Fibroblast of mammary gland (primary cell): ENCODE measurements at places on chromosomes 4 and X.

GRCh38 chrX:153245288-153245731 lies 66.2 kb downstream of the MAGEA1 start:
- DNase-seq, result no peak

DNA sequence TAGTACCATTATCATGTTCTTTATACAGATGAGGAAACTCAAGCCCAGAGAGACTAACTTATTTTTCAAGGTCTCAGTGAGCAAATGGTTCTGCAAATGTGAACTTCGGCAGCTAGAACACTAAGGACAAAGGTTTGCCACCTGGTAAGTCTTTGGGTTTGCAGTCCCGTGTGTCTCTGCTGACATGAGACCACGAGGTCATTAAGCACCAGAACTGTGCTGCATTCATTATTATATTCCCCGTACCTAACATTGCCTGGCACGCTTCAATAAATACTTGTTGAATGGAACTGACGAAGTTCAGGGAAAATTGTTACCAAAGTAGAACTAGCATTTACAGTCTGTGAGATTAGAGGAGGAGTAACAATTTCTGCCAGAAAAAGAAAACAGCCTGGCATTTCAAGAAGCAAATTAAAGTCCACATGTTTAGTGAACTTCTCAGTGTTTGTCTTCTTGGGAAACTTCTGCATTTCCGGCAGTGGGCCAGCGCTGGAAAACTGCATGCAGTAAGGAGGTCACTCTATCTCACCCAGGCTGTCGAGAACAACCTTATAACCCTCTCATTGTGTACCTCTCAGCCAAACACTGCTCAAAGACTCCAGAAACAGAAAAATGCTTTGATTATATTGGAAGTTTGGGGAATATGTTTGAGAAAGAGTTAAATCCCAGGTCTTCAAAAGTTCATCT lies 67.4 kb upstream of the CPEB2 start:
- DNase-seq, result no peak

GRCh38 chrX:154800478-154801210 lies 4.6 kb downstream of the MPP1 start:
- no peak for DNase-seq

GRCh38 chrX:96994093-96994492 lies 110.4 kb downstream of the RPA4 start:
- DNase-seq, result no peak

- DNase-seq, result no peak
Measured at GRCh38 chr4:2722033-2722432, 34.1 kb downstream of the TNIP2 start.

GRCh38 chr4:172411149-172411548 lies 597.9 kb downstream of the GALNTL6 start:
- no peak for DNase-seq

DNA sequence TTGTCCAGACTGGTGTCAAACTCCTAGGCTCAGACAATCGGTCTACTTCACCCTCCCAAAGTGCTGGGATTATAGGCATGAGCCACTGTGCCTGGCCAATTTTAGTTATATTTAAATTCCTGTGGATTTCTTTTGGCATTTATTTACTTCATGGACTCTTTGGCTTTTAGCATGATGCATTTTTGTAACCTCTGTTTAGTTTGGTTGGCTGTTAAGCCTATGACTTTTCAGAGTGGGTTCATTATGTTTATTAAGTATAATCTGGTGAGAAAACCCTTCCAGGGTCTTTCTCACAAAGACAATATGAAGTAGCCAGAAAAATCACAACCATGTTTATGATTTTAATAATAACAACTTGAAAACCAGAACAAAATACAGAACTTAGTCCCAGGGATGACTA lies 49.4 kb downstream of the USP38 start:
- no peak for DNase-seq

GRCh38 chrX:115690511-115691216 lies 129.7 kb downstream of the PLS3 start:
- peak; percentile 85 for DNase-seq

DNA sequence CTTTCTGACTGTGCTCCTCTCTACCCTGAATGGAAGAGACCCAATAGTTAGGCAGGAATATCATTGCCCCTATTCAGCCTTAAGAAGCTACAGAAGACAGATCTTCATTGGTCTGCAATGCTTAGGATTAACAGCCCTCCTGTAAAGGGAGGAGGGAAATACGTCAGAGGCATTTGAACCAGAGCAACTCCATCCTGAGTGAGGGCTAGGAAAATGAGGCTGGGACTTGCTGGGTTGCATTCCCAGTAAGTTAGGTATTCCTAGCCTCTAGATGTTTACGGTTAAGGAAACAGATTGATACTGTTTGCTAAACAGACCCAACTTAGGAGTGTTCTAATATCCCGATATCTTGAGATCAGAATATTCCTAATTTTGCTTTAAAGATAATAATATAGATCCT lies 63.5 kb downstream of the PCDH18 start:
- DNase-seq, result no peak

GRCh38 chrX:107552930-107553329 lies 75.4 kb upstream of the PRPS1 start:
- peak; percentile 25 for DNase-seq

- no peak for DNase-seq
Measured at GRCh38 chr4:112944006-112944405, 105.4 kb upstream of the ANK2 start.

DNA sequence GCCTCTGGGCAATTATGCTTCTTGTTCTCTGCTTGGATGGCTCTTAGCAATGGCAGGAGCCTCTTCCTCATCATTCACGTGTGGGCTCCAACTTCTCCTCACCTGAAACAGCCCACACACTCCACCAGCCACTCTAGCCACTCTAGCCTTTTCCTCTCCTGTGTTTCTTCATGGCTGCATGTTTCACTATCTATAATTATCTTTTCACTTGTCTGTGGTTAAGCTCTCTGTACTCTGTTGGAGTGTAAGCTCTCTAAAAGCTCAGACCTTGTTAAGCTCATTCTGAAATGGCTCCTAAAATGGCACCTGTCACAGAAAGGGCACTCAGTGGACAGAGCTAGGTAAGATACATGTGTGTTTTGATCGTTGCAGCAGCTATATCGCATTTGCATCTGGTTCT lies 80.0 kb downstream of the SH3KBP1 start:
- no peak for DNase-seq

- DNase-seq, result no peak
Measured at GRCh38 chr4:38015886-38016515, 55.8 kb downstream of the PTTG2 start.

DNA sequence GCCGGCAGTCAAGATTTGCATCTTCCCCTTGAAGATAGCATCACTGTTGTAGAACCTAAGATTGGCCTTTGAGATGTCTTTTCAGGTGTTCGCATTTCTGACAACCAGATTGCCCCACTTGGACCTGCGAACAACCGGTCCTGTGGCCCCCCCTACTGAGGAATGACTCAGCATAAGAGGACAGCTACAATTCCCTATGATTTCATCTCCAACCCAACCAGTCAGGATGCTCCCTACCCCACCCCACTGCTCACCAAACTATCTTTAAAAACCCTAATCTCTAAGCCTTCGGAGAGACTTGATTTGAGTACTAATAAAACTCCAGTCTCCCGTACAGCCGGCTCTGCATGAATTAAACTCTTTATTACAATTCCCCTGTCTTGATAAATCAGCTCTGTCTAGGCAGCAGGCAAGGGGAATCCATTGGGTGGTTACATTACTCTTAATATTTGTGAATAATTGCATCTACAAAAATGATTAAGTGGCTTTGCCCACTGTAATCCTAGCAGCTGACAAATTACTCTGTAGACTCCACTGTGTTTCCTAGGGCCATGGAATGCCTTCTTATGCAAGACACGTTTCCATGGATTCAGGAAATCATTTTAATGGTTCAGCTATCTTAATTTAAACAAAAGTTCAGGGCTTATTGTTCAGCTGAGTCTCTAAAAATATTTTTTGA lies 95.4 kb downstream of the GPR143 start:
- no peak for DNase-seq

GRCh38 chr4:112083587-112084347 lies 61.5 kb upstream of the FAM241A start:
- DNase-seq, result peak; percentile 20

DNA sequence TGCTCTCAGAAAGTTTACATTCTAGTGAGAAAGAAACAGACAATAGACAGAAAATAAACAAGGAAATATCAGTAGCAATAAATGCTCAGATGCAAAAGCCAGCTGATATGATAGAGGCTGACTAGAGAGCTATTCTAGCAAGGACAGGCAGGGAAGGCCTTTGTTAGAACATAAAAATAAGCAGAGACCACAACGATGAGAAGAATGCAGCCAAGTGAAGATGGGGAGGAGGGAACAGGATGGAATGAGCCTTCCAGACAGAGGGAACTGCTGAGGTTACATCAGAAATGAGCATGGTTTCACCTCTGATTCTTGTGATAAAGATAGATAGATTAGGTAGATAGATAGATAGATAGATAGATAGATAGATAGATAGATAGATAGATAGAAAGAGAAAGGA lies 7.6 kb upstream of the SOWAHB start:
- no peak for DNase-seq

GRCh38 chr4:6473264-6474052 lies 1.0 kb upstream of the PPP2R2C start:
- no peak for DNase-seq

DNA sequence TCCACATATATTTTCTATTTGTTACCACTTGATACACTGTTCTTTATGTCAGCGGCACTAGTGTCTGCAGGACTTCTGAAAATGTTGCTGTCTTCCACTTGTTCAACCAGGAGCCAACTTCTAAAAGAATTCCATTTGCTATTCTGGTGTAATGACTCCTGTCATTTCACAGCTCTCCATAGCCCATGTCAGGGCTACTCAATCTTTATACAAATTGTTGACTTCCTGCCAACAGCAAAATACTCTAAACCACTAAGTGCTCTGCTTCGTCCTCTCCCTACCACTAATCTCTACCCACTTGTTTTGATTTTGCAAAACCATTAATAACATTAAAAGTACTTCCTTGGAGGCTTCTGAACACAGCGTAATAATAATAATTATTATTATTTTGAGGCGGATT lies 7.2 kb downstream of the CTSO start:
- DNase-seq, result no peak

GRCh38 chrX:12988797-12989196 lies 13.9 kb downstream of the TMSB4X start:
- peak; percentile 63 for DNase-seq

- DNase-seq, result peak; percentile 60
Measured at GRCh38 chr4:113293043-113293560, 243.6 kb downstream of the ANK2 start.

- DNase-seq, result peak; percentile 22
Measured at GRCh38 chr4:55087009-55087912, 38.1 kb downstream of the KDR start.

DNA sequence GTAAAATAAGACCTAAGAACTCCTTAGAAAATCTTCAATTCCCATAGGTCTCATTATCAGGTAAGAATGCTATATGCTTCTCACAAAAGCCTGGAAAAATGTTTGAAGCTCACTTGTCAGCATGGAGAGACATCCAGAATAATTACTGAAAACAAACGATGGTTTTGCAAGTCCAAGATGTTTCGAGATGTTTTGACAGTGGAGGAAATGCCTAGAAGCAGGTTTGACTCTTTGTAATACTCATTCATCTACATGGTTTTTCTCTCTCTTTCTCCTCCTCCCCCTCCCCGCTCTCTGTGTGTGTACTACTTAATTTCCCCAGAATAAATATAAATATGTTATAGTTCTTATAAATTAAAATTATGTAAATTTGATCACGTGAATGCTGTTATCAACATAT lies 131.9 kb upstream of the NR3C2 start:
- DNase-seq, result no peak

DNA sequence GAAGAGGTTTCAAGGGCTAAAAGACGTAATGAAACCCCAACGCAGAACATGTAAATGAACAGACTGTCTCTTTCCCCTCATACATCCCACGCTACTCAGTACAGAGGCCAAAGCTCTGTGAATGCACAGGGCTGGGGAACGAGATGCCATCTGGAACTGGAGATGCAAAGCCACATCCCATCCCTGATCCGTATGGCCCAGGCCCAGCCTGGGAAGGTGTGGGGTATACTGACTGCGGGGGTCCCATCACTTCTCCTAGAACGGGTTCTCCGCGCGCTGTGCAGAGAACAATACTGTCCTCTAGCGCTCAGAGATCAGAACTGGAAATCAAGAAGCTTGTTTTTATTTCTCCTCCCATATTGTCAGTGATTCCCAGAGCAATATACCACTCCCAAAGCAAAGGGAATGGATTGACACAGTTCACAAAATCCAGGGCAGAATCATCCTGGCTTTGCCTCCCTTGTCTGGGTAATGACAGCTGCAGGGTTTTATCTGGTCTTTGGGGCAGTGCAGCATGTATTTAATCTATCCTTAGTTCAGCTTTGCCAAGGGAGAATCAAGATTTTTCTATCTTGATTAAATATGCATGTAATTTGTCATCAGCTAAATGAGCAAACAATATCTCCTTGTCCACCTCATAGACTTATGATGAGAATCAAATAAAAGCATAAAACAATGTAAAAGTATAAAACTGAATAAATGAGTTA lies 47.3 kb upstream of the TLR3 start:
- peak; percentile 41 for DNase-seq

DNA sequence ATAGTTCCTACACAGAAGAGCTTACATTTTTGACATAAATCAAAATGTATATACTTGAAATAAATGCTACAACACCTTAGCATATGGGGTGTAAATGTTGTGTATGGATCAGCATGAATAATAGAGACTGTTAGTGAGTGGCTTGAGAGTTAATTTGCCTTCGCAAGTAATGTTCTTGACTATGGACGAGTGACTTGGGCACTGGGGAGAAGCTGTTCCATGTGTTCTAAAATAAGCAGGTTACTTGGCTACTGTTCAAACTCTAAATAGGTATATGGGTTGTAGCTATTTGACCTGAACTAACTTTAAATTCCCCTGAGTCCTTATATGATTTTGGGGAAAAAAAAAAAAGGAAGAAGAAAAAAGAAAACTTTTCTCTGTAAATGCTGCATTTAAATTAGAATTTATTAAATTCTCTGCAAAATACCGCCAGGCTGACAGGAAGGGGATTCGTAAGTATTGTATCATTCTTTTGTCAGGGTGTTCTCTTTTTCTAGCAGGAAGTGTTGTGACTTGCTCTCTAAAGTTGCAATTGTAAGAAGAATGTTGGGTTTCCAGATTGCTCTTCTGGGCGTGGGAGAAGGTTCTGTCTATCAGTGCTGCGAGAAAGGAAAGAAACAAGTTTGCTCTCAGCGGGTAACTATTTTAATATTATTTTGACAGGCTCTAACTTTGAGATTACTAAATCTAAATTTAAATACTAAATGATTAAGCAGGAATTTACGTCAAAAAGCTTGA lies 32.2 kb downstream of the PLS3 start:
- DNase-seq, result peak; percentile 54

DNA sequence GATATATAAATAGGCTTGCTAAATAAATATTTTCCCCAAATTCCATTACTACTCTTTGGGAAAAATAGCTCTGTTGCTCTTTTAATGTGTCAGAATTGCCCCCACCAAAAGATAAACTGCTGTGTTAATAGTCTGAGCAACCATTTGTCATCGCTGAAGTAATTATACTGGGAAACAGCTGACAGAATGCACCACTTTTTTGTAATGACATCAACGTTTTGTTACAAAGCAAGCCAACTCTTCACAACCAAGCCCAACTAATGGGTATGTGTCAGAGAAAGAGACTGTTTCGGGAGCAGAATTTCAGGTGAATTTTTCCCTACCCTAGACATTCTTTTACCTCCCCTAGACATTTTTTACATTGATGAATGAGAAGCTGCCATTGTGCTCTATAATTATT lies 405.0 kb upstream of the MAGEB18 start:
- no peak for DNase-seq

- peak; percentile 28 for DNase-seq
Measured at GRCh38 chr4:80235451-80235850, 31.0 kb upstream of the FGF5 start.
